CD4-positive, alpha-beta T cell treated with Interferon gamma for 1 hour (primary cell): ENCODE measurements at places on chromosomes 3 and 15.

DNA sequence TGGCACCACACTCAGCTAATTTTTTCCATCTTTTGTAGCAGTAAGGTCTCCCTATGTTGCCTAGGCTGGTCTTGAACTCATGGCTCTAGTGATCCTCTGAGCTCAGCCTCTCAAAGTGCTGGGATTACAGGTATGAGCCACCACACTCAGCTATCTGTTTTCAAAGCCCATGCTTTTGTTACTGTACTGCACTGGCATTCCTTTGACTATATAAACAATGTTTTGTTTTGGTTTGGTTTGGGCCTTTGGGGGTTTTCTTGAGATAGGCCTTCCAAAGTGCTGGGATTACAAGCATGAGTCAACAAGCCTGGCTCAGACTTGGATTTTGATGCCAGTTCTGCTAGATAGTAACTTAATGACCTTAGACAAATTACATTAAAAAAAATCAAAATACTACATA lies 89.7 kb upstream of the GK5 start:
- DNase-seq: no peak

- no peak for DNase-seq
Observed at GRCh38 chr15:29114221-29115092, 155.2 kb downstream of the NSMCE3 start.

- DNase-seq: no peak
Observed at GRCh38 chr3:155350571-155350970, 57.1 kb upstream of the STRIT1 start.

DNA sequence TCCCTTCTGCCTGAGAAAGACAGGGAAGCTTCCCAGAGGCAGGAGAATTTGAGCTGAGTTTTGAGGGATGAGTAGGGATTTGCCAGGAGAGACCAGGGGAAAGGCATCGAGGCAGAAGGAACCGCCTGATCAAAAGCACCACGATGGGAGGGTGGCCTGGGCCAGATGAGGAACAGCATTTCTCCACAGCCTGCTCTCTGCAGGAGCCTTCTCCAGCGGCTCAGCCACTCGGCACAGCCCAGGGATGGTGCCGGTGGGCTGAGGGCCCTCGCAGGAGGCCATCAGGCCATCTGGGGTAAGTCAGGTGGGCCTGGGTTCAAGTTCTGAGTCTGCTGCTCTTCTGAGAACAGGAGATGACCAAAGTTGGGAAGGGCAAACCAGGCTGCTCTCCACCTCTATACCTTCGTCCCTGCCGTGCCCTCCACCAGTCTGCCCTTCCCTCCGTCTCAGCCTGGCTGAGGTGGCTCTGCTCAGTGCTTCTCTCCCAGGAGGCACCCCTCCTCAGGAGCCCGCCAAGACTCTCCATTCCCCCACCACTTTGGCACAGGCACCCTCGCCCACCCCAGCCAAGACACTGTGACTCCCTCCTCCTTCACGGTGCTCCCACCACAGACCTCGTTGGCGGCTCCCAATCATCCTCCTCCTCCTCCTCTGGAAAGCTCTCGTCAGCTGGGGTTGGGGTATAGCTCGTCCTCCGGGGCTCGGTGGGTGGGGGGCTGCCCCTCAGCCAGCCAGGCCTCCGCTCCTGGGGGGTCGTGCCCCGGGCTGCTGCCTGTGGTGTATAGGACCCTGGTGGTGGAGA lies 34.9 kb downstream of the GRIP2 start:
- no peak for DNase-seq

DNA sequence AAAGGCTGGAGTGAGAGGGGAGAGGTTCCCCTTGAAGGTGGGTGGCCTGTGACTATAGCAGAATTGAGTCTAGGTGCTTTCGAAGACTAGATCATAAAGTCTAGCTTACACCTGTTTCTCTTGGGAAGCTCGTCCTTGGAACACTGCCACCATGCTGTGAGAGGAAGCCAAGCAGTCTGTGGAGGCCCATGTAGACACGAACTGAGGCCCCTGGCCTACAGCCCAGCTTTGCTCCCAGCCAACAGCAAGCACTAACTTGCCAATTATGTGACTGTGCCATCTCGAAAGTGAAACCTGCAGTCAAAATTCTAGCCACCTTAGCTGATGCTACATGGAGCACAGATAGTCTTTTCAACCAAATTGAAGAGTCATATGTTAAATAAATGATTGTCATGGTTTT lies 190.5 kb upstream of the NECTIN3 start:
- DNase-seq: no peak

- DNase-seq: no peak
Observed at GRCh38 chr3:114709102-114709501, 415.3 kb downstream of the TIGIT start.

GRCh38 chr3:33144433-33144832 lies 30.6 kb downstream of the CRTAP start:
- peak; percentile 9 for DNase-seq
